ENCODE measurements at places on chromosomes 7 and 10.

GRCh38 chr10:52030051-52030790, 283.9 kb upstream of the DKK1 start:
- DNase-seq = peak; percentile 49

- no peak for DNase-seq
Measured at GRCh38 chr10:14645239-14645960, 129.3 kb downstream of the FAM107B start.

DNA sequence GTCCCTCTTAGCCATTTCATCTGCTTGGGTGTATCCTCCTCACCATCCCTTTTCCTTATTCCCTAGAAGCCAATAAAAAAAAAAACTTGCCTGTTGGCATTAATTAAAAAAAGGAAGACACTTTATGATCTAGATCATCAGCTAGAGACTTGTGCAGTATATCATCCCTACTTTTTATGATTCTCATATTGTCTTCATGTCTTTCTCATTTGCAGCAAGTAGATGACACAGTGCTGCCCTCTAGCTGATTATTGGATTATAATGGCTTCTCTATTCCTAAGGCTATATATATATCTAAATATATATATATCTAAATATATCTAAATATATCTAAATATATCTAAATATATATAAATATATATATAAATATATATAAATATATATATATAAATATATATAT, 272.4 kb upstream of the LRGUK start:
- peak; percentile 68 for DNase-seq

DNA sequence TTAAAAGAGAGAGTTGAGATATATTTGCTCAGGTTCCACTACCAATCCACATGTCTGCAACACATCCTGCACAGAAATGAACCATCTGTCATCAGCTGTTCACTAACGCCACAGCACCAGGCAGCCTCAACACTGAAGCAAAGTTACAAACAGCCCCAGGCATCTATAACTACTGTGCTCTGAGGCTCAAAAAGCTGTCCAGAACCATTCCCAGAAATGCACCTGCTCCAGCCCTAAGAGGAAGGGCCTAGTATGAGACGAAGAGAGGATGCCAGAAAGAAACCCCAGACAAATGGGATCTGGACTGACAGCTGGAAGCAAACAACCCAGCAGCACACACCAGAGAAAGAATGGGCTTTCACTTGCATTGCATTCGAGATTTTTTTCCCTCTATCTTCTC, 159.3 kb downstream of the ELMO1 start:
- DNase-seq = no peak

DNA sequence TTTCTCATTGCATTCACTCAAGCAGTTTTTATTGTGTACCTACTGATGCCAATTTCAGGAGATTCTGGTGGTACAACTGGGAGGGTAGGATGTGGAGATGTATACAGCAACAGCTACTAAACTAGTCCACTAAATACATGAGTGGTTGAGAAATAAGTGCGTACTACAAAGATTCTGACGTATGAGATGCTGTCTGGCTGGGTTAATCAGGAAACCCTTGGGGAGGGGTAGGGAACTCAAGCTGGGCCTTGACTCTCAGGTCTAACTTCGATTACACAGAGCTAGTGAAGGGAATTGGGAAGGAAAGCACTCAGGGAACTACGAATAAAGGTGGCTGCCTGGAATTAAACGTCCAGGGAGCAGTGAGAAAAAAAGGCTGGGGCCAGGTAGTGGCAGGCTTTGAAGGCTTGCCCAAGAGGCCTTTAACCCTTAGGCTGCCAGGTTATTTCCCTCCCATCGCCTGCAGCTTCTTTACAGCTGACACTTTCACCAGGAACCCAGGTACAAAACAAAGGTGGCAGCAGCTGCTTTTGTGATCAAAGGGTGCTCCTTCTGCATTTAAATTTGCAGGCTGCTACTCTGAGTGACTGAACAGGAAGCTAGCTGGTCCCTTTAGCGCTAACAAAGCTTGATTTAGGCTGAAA, 3.2 kb downstream of the MMS19 start:
- no peak for DNase-seq

DNA sequence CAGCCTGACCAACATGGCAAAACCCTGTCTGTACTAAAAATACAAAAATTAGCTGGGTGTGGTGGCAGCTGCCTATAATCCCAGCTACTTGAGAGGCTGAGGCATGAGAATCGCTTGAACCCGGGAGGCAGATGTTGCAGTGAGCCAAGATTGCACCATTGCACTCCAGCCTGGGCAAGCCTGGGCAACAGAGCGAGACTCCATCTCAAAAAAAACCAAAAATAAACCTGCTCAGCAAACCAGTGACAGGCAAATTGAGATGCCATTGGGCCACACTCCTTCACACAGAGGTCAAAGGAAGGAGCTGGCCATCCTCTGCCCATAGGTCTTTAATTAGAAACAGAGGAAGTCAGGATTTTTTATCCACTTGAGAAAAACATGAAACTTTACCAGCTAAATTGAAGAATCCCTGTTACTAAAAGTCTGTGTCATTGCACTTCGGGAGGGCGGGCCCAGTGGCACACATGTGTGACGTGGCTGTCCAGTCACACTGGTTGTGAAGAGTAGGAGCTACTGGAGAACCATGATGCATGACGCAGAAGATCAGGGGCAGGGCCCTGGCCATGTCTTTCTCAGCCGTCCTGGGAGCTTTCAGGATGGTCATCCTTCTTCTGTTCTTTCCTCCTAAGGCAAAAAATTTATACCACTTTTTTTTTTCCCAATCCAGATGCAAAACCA, 118.3 kb upstream of the ZNF438 start:
- no peak for DNase-seq

- no peak for DNase-seq
Measured at GRCh38 chr7:25025218-25025671, 45.3 kb upstream of the OSBPL3 start.

GRCh38 chr7:75915416-75916156, 631 bp downstream of the POR start:
- peak; percentile 54 for DNase-seq

DNA sequence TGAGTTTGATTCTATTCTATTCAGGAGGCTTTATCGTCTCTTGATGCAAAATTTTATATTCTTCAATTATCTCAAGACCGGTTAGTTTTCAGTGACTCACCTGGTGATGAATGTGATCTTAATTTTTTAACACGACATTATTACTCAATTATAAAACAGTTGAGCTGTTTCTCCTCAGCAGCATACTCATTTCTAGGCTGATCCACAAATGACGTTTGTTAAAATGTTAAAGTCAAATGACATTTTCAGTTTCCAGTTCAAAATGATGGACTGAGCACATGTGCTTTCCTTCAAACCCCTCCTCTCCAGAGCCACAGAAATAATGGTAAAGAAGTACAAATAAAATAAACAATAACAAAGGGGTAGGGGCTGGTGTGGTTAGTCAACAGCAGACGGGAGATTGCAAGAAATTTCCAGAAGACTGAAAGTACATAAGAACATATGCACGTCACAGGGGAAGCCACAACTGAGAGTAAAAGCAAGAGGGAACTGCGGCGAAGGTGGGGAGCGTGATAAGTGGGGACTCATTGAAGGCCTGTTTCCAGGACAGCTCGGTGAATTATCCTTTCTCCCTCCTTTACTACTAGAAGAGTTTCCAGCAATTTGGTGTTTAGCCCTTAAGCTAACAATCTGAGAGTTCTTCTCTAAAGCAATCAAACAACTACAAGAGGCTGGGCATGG, 10.9 kb downstream of the MACROH2A2 start:
- no peak for DNase-seq

- DNase-seq = peak; percentile 63
Measured at GRCh38 chr10:89164080-89164479, 43.0 kb downstream of the CH25H start.

GRCh38 chr10:12214093-12214492, 18.1 kb downstream of the CDC123 start:
- no peak for DNase-seq

DNA sequence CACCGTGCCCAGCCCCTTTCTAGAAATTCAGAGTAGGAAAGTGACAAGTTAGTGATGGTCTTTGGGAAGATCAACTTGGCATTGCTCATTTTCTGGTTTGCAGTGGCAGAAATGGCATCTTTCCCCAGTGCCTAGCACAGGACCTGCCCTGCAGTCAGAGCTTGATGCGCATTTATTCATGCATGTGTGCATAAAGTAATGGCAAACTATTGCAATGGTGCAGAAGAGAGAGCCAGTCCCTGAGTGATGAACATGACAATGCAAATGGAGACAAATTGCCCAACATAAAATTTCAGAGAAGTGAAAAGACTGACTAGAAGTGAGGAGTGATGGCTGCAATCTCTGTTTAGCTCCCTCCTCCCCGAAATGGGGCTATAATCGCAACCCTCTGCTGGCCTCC, 268.2 kb downstream of the CCSER2 start:
- no peak for DNase-seq
